Stimulated activated CD8-positive, alpha-beta memory T cell treated with anti-CD3 and anti-CD28 coated beads, Interleukin-12 subunit alpha, Interleukin-12 subunit beta, amount 100 ng/mL, for 1 hour (primary cell): ENCODE measurements at places on chromosomes 2 and 18.
A peak's percentile ranks its signal among the peaks of the same experiment; 100 is the strongest.

DNA sequence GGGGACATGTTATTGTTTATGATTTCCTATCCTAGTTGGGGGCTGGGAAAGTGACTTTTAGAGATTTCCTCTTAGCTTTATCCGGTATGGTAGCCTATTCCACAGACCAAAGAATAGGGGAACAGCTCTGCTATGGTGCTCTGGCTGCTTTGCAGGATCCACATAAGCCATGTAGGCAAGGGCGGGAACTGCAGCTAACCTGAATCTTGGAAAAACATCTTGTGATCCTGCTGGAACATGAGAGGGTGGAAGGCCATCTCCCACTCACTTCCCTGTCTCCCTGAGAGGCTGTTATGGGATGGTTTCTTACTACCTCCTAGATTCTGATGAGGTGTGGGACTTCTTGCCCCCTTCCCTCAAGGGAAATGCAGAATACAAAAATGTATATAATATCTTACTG lies 2.0 kb upstream of the DARS1 start:
- DNase-seq = no peak

GRCh38 chr2:175599966-175600831 lies 401.9 kb downstream of the LNPK start:
- DNase-seq = no peak

DNA sequence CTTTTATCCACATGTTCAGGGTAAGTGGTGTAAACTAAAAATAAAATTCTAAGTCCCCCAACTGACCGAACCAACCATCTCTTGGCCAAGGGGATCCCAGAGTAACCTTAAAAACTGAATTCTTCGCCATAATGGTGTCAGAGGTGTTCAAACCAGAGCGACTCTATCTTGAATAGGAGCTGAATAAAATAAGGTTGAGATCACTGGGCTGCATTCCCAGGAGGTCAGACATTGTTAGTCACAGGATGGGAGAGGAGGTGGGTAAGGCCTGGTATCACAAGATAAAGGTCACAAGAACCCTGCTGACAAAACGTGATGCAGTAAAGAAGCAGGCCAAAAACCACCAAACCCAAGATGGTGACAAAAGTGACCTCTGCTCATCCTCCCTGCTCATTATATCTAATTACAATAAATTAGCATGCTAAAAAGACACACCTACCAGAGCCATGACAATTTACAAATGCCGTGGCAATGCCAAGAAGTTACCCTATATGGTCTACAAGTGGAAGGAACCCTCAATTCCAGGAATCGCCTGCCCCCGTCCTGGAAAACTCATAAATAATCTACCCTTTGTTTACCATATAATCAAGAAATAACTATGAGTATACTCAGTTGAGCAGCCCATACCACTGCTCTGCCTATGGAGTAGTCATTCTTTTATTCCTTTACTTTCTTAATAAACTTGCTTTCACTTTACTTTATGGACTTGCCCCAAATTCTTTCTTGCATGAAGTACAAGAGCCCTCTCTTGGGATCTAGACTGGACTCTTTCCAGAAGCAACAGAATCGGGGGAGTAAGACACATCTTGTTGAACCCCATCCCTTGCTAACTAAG lies 302.4 kb downstream of the STK39 start:
- no peak for DNase-seq

DNA sequence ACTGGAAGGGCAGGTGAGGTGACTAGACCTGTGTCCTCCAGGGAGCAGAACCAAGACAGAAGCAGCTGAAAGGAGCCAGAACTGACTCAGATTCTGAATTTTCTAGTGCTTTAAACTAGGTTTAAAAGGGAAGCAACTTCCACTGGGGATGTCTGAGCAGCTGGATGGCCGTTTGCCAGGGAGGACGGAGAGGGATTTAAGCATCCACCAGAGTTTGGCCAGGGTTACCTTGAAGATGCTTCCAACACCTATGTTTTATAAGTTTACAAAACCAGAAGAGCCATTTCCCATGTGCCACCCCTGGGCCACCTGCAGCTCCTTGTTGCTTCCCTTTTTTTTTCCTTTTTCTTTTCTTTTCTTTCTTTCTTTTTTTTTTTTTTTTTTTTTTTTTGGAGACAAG lies 48.6 kb upstream of the RBM44 start:
- no peak for DNase-seq

GRCh38 chr18:49584394-49584793 lies 22.5 kb downstream of the LIPG start:
- no peak for DNase-seq

DNA sequence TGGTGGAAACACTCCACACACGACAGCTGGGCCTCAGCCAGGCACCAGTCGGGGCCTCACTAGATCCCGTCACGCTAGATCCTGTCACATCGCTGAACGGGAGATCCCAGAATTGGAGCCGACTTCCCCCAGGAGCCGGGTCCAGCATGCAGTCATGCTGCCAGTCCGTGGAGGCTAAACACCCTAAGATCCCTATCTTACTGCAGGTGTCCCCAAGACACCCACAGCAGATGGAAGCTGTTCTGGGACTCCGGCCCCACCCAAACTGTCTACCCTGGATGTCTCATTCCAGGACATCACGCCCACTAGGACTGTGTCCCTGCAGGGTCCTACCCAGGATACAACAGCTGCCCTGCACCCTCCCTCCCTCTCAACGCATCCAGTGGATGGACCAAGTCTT lies 23.4 kb downstream of the ZNF516 start:
- DNase-seq = no peak

DNA sequence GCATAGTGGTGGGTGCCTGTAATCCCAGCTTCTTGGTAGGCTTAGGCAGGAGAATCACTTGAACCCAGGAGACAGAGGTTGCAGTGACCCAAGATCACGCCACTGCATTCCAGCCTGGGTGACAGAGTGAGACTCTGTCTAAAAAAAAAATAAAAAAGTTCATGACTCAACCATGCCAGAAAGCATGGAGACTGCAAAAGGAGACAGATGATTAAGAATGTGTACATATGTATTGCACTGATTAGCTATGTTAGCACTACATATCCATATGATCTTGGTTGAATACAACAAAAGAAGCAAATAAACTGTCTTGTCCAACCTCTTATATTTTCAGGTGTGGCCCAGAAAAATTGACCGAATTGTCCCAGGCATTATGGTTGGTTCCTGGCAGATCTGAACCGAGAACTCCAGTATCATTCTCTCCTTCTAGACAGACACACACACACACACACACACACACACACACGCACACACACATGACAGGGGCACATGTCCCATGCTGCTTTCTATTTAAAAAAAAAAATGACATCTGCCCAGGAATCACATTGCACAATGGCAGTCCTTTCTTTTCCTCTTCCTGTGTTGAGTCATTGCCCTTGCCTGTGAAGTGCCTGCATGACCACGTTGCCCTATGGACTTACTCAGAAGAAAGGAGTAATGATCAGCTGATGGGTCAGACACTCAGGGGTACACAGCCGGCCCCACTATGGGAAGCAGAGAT lies 65.6 kb downstream of the MYCN start:
- DNase-seq = no peak

DNA sequence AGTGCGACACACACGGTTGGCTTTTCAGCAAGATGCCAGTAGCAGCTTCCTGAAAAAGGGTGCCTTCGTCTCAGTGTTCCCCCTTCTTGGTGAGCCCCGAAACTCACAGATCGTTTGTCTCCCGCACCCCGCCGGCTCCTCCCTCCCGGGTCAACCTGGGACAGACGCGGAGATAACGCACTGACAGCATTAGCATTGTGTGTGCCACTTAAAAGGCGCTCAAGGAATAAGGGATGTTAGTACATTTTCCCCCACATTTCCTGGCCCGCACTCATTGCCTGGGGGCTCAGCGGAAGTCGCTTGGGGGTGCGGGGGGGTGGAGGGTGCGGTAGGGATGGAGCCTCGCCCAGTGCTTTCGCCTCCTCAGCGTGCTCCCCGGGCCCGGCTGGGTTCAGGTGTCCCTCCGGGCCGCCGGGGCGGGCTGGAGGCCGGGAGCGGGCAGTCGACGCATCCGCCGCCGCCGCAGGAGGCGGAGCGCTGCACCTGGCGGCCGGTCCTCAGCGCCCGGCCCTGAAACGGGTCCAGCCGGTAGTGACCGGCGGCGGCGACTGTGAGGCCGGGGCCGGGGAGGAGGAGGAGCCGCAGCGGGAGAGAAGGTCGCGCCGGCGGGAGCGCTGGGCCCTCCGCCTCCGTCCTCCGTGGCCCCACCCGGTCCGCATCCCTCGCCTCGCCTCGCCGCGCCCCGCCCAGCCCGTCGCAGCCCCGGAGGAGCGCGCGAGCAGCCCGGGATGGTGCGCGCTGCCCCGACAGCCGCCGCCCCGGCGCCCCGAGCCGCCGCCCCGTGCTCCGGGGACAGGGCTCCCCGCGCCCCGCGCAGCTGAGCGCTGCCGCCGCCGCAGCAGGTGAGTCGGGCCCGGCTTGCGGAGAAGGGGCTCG lies at the start of gene MFSD6:
Gene MFSD6 (plus strand): TSS at position 694 of the 876 bp plus-strand sequence. CDS start 27,675 bp downstream, outside the sequence.
- peak; percentile 25 for DNase-seq

DNA sequence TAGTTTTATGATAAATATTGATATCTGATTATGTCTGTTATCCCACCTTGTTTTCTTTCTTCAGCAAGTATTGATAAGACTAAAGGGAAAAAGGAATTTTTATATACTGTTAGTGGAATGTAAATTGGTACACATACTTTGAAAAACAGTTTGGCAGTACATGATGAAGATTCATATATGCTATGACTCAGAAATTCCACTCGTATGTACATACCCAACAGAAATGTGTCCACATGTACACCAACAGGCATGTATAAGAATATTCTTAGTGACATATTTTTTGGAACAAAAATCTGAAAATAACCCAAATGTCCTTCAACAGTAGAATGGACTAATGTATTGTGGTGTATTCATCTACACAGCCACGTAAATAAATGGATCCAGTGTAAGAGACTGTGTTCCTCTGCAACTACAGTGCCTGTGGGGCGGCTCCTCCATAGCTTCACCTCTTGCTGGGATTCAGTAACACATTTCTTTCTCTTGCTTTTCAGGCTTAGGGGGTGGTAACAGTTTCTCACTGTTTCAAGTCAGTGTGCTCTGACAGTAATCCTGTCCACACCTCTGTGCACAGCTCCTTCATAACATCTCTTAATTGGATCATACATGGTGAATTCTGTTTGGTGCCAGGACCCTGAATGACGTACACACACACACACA lies 35.5 kb upstream of the ALMS1 start:
- no peak for DNase-seq

DNA sequence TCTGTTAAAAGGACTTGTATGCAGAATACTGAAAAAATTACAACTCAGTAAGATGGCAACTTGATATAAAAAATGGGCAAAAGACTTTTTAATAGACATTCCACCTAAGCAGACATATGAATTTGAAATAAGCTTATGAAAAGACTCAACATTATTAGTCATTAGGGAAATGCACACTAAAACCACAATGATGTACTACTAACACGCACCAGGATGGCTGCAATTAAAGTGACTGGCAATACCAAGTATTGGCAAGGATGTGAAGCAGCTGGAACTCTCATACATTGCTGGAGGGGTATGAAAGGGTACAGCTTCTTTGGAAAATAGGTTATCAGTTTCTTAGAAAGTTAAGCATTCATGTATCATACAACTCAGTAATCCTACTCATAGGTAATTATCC lies 3.2 kb upstream of the ENOSF1 start:
- no peak for DNase-seq

- DNase-seq = no peak
Observed at GRCh38 chr2:6896930-6897759, 19.6 kb downstream of the RSAD2 start.

DNA sequence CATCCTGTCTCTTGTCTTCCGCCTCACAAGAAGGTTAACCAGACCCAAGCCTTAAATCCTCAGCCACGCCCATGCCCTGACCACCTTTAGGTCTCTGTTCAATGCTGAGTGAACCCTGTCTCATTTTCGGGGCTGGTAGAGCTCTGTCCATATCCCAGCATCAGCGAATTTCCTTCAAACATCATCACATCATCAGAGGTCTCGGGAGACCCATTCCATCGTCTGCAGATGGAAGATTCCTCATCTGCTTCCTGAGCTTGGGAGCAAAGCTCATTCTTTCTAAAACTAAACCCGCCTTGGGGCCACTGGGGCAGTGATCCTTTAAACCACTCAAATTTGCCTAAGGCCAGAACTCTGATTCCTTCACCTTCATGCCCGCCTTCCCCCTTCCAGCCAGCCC lies 173.7 kb downstream of the TTC32 start:
- no peak for DNase-seq

- no peak for DNase-seq
Observed at GRCh38 chr2:78876316-78876688, 149.2 kb upstream of the REG3G start.

DNA sequence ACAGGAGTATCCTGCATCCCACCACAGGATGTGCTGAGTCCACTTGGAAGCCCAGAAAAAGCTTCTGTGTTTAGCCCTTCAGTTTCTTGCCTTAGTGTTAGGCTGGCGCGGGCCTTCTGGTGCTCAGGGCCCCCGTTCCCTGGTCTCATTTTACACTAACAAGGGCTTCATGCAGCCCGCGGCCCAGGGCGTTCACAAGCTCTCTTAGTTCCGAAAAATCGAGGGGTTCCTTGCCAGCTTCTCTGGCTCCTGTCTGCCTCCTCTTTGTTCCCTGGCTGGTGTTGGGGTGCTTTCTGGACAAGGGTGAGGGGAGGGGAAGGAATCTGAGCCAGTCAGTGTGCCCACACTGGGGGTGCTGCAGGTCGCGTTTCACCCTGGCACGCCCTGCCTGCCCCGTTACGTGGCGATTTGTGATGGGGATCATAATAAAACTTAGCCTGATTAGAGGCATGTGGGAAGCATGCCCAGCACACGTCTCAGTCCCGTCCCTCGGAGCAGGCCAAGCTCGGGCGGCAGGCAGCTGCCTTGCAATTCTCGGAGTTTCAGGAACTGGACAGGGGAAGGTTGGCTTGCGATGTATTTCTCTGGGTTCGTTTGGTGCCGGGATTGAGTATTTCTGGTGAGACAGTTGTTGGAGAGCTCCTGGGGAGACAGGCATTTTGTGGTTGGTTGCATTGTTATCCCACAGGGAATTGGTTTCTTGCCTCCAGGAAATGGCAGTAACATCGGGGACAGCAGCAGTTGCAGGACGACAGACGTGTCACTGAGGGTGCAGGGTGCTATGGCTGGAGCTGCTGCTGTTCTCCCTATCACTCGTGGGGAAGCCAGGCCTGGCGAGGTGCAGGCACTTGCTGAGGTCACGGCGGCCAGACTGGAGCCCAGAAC lies 22.9 kb downstream of the SH3BP4 start:
- no peak for DNase-seq

DNA sequence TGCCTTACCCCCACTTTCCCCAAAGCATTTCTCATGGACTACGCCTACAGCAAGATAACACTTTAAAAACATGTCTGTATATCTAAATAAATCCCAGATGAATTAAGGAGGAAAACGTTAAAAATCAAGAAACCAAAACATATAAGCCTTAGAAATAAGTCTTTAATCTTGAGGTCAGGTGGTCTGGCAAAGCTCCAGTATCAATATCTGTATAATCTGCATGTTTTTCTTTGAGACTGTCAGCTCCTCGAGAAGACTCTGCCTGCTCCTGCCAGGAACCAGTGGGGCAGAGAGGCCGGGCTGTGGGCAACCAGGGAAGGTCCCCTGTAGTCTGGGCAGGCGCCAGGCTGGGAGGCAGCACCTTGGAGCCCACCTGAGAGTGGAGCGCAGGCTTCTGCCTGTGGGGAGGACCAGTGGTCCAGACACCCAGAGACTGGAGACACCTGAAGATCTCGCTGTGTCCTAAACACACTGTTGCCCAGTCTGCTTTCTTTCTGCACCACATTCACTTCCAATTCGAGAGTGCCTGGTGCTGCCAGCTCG lies 291.0 kb upstream of the SOX11 start:
- DNase-seq = no peak

- no peak for DNase-seq
Observed at GRCh38 chr18:39806525-39806924, 2148.5 kb upstream of the PIK3C3 start.
